ENCODE measurements at places on chromosomes 16 and 17.

- no peak for DNase-seq
Observed at GRCh38 chr16:13921328-13921727, 1.4 kb downstream of the ERCC4 start.

DNA sequence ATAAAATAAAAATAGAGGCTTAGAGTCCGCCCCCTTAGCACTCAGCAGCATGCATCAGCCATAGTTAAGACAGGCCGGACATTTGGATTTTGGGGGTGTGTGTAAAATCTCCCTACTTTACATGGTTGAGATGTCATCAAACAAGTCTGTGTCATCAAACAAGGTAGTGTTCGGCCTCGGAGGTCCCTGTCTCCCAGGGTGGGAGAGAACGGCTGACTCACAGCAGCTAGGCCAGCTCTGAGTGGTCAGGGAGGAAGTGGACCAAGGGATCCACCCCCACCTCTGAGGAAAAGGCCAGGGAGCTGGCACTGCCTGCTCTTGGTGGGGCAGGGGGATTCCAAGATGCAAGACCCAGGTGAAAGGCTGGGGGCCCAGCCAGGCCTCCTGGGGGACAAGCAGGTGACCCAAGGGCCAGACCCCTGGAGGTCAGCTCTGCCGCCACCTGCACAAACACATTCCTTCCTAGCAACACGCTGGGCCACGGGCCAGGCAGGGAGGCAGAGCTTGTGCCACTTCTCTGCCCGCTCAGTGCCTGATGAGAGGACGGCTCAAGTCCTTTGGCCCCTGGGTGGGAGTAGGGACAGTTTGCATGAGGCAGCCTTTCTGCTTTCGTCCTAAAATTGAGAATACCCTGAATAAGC lies 28.5 kb downstream of the KIFC3 start:
- no peak for DNase-seq

DNA sequence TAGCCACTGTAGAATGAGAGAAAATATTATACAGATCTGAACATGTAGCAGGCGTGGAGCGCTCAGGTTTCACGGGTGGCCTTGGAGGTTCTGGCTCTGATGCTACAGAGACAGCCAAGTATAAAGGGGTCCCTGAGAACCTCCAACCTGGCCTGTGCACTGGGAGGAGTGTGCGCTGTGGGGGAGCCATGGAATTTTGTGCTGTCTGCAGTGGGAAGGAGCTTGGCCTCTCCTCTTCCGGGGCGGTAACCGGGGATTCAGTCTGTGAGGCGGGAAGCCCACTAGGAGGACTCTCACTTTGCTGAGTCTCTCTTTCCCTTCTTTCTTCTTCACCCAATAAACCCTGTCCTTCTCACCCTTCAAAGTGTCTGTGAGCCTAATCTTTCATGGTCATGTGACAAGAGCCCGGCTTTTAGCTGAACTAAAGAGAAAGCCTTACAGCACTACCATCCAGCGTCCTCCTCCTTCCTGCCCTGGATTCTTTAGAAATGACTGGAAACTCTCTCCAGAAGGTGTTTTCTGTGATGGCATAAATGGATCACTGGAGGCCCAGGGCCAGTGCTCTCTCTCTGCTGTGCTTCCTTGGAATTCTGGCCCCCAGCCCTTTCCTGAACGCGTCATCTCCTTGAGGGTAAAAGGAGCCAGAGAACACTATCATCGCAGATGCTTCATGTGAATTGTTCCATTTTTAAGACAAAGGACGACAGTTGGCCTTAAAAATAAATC lies 232.1 kb upstream of the CACNG5 start:
- DNase-seq: no peak

DNA sequence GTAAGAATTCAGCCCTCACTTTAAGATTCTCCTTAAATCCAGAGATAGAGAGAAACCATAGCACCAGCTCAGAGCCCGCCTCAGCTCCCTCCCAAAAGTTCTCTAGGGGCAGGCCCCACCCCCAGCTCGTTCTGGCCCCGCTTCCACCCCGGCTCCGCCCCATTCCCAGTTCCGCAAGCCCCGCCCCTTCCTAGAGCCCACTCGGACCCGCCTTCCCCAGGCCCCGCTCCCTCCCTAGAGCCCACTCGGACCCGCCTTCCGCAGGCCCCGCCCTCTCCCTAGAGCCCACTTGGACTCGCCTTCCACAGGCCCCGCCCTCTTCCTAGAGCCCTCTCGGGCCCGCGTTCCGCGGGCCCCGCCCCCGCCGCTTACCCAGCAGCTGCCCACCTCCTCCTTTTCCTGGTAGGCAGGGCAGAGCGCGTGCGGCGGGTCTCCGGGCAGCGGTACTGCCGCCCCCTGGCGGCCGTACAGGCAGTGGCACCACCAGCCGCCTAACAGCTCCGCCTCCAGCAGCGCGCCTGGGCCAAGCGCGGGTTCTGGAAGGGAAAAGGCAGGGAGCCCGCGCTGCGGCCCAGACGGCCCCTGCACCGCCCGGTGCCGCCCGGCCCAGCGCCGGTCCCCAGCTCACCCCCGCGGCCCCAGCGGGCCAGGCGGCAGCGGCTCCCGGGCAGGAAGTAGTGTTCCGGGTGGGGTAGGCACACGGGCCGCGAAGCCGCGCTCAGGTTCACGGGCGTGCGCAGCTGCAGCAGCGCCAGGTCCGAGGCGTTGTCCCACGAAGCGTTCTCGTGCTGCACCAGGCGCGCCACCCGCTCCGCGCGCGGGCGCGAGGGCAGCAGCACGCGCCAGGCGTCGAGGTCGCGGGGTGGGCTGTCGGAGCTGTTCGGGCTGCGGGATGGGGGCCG lies 6.8 kb upstream of the PRSS8 start:
- peak; percentile 94 for DNase-seq

- DNase-seq: no peak
Observed at GRCh38 chr16:81583893-81584631, 139.5 kb downstream of the CMIP start.

- no peak for DNase-seq
Observed at GRCh38 chr17:67467500-67468455, 90.7 kb downstream of the PITPNC1 start.

- DNase-seq: no peak
Observed at GRCh38 chr17:31561469-31562375, 170.2 kb downstream of the RAB11FIP4 start.
